Suppressor macrophage treated with lipopolysaccharide for 4 hours (primary cell): ENCODE measurements at places on chromosomes 4 and X.

DNA sequence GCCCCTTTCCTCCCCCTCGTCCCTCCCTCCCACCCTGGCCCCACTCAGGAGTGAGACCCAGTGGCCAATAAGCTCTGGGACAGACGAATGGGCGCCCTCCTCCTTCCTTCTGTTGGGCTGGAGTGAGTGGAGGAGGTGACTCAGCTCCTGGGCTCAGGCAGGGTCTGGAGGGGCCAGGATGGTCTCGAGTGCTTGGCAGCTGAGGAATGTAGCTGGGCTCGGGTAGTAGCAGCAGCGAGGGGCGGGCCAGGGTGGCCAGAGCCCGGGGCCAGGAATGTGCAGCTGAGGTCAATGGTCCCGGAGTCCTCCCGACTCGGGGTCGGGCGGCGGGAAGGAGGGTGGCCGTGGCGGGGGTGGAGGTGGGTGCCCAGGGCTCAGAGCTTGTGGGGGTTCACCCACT lies 15.0 kb downstream of the G6PD start:
- no peak for DNase-seq

- DNase-seq: no peak
Measured at GRCh38 chr4:53653484-53654053, 62.3 kb upstream of the LNX1 start.

- DNase-seq: peak; percentile 12
Measured at GRCh38 chr4:176150356-176150682, 45.1 kb downstream of the SPATA4 start.

DNA sequence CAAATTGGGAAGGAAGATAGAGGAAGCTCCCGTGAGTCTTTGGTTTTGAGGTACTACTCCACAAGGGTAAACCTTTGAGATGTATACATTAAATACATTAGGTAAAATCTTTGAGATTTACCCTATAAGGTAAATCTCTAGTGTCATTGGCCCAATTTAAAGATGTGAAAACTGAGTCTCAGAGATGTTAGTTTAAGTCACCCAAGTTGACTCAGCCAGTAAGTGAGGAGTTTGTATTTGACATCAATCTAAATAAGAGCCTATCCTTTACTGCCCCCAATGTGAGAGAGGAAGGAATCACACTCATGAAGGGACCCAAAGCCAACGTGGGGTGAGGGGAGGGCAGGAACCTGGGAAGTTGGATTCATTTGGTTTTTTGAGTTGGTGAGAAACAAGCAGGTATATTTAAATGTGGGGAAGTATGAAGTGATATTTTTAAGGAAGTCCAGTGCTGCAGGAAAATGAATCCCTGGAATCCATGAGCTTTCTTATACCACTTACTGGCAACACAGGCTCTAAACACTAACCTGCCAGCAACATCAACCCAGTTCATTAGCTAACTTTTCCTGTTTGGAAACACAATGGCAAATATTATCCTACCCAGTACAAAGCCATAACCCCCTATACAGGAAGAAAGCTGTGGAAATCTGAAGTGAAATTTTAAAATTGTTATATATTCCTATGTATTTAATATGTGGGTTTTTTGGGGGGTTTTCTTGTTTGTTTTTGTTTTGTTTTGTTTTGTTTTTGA lies 55.3 kb downstream of the PALLD start:
- DNase-seq: peak; percentile 29

GRCh38 chr4:76498550-76498949 lies 63.5 kb downstream of the SHROOM3 start:
- DNase-seq: no peak
